ENCODE measurements at places on chromosomes 6 and 20.

GRCh38 chr6:87714093-87714842, 12.2 kb upstream of the AKIRIN2 start:
- DNase-seq, result no peak

DNA sequence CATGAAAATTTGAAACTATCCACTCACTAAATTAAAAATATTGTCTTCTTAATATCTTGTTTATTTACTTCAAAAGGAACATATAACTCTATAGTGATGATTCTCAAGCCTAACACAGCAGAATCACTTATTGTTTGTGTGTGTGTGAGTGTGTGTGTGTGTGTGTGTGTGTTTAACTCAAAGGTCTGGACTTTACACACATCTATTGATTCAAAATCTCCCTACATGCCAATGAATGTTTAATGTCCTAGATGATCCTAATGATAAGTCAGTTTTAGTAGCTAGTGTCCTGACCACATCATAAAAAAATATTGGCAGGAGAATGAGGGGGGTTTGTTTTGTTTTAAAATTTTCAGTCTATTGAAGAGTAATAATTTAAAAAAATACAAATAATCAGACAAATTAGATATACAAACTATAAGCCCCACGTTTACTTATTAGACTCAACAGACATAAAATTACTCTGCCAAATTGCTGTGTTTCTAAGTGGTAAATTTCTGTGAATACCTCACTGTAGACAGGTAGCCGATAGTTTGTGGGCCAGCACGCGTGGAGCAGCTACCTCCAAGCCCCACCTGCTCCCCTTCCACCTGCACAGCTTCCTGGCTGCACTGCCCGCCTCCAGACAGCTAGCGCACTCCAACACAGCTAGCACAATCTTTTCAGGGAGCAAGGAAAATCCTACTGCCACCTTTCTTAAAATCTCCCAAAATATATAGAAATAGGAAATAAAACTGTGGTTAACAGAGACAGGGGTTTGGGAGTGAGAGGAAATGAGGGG, 349.6 kb downstream of the PKHD1 start:
- no peak for DNase-seq

DNA sequence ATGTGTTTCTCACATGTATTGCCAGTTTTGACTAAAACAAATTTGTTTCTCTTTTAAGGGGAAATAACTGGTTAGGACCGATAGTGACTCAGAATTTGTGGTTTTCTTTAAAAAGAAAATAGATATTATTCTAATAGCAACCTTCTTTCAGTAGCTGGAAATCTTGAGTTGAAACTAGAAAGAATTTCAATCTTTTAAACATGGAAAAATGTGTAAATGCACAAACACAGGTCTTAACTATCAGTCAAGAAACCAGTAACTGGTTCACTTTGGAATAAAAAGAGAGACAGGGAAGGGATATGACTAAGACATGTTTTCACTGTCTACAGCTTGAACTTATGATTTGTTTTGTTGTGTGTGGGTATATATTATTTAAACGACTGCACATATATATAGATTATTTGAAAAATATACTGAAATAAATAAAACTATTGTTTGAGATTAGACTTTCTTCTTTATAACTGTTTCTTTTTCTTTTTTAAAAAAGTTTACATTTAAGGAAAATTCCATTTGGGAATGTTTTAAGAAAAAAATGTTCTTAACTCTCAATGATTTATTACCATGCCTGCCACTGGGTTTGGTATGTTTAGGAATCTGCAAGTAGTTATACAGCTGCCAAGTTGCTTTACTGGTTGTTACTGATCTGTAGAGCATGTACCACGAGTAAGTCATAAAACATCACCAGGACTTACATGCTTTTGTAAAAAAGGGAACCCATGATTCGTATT, 753.3 kb upstream of the MARCKS start:
- DNase-seq, result no peak

DNA sequence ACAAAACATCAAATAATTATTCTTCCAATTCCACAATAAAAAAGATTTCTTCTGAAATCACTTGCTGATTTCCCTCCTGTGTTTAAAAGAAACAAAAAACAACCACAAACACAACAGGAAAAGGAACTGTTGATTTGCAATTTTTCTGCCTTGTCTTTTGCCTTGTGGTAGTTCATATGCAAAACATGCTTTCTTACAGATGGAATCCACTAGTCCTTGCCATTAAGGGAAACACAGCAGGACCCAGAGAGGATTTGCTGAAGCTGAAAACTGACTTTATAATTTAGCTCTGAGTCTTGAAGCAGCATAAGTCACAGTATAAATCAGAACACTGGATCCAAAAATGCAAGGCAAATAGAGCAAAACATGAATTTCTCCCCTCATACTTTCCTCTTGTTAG, 328.8 kb downstream of the PHF3 start:
- DNase-seq, result no peak

DNA sequence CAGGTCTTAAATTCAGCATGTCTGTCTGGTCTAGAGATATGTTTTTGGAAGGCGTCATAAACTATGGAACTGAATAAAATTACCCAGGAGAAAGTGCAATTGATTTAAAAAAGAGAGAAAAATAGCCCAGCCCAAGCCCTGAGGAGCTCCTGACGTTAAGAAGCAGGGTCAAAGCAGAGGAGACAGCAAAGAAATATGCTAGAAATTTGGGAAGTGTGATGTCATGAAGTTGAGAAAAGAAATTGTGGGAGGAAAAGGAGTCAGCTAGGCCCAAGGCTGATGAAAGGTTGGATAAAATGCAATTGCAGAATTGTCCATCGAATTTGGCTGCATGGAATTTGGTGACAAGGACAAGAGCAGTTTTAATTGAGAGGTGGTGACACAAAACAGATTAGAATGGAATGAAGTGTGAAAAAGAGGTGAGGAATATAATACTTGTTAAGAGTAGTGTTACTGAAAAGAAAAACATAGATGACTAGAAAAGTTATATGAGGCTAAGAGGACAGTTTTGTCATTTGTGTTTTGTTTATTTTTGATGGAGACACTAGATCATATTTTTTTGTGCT, 381.6 kb downstream of the LAMA2 start:
- DNase-seq, result no peak

GRCh38 chr6:127879685-127880084, 21.2 kb downstream of the THEMIS start:
- peak; percentile 35 for DNase-seq

- DNase-seq, result no peak
Observed at GRCh38 chr6:139355172-139355571, 19.3 kb downstream of the CITED2 start.

- DNase-seq, result no peak
Observed at GRCh38 chr6:106609699-106610098, 19.6 kb downstream of the RTN4IP1 start.

DNA sequence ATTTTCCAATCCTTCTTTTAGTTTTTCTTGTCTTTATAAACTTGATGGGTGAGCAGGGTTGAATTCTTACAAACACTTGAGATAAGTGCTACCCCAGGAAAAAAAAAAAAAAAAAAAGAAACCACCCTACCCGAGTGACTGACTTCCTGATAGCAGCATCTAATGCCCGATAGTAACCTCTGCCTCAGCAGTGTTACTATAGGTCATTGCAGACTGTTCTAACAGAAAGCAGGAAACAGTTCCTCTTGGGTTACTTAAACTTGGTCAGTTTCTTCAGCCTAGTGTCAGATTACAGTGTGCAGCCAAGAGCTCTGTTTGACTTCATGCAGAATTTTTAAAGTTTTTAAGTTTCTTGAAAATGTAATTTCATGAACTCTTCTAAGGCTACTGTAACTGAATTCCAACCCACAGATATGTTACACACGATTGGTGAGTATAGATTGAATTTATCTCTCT, 2.1 kb downstream of the MYLIP start:
- DNase-seq, result peak; percentile 43

DNA sequence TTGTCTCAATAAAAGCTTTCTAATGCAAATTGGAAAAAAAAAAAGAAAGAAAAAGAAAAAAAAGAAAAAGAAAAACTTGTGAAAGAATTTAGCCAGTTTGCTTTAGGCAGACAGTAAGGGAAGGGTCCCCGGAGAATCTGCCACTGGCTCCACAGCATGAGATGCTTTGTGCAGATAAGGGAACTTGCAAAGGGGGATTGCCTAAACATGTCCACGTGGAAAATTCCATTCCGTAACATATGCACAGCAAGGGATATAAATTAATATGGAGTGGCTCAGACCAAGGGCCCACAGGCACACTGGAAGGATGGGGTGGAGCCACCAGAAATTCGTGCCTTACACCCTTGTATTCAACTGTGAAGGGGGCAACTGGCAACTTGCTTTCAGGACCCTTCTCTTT, 45.4 kb downstream of the MKKS start:
- DNase-seq, result no peak

GRCh38 chr6:119627908-119628669, 278.5 kb upstream of the MAN1A1 start:
- no peak for DNase-seq

GRCh38 chr6:37625591-37626374, 71.9 kb downstream of the MDGA1 start:
- no peak for DNase-seq

DNA sequence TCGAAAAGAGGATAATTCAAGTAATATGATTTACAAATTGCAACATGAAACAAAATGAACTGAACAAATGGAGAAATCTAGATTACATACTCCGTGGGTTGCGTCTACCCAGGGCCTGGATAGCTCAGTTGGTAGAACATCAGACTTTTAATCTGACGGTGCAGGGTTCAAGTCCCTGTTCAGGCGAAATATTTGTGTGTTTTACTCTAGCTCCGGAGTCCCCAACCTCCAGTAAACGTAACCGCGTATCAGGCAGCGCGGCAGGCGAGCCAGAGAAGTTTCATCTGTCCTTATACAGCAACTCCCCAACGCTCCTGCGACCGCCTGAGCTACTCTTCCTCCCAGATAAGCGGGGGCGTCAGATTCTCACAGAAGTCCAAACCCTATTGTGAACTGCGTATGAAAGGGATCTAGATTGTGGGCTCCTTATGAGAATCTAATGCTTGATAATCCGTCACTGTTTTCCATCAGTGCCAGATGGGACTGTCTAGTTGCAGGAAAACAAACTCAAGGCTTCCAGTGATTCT, 176.1 kb downstream of the TRIM27 start:
- no peak for DNase-seq

DNA sequence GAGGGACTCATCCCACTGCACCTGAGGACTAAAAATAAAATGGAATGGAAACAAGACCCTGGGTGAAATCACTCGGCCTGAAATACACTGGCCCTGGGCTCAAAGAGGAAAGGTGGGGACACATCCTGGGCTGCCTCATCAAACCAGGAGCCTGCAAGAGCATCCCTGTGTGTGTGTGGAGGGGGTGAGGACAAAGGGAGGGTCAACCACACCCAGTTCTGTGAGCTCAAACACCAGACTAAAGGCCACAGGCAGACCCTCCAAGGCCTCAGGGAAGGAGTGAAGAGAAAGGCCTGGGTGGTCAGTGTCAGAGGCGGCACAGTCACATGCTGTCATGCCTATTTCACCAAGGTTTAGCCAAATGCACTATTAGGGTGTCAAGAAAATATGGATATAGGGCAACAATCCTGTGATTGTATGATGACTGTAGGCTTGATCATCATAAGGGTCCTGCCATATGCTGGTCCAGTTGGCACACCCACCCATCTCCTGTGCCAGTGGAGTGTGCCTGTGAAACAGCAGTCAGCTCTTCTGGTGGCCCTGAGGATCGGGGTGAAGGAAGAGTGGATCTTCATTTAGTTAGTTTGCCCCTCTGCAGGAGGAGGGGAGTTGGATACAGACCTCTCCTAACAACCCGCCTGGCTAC, 28.9 kb downstream of the SRSF3 start:
- no peak for DNase-seq

DNA sequence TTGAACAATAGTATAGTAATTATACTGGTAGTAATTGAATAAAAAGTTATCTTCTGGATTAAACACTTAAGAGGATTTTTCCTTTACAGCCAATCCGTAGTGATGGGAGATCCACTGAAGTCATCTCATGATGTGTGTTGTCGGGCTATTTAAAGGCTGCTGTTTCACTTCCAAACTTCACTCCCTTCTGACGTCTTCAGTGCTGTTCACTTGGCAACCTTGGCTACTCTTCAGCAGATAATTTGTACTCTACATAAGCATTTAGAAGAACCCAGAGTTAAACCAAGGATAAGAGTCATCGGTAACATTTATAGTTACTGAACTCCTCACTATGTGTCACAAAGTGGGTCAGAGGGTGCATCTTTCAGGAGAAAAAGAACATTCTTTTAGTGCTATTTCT, 179.1 kb upstream of the EYA4 start:
- DNase-seq, result no peak

DNA sequence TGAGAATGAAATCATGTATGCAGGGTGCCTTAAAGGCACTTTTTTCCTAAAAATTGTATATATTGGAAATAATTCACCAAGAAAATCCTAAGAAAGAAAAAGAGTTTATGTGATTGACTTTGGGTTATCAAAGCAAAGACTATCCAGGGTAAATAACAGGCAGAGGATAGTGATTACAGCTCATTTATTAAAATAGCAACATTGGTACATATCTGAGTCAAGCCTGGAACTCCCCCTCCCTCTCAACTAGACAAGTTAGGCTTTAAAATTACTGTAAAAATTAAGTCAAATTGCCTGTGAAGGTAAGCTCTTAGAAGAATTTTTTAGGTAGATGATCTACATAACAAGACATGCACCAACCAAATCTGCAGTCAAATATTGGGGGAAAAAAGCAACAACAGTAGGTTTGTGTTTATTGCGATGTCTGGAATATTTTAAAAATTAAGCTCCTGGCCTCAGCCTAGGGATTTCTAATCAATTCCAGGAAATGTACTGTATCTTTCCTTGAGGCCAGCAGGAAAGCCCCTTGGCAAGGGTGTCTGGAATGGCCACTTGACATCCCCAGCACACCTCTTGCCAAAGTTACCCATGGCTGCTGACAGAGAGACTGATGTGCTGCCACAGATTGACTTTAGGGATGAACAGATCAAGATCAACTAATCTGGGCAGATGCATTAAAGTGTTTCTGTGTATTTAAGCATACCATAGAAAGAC, 31.2 kb upstream of the HBS1L start:
- no peak for DNase-seq

GRCh38 chr6:126531840-126532239, 191.9 kb downstream of the CENPW start:
- DNase-seq, result no peak

DNA sequence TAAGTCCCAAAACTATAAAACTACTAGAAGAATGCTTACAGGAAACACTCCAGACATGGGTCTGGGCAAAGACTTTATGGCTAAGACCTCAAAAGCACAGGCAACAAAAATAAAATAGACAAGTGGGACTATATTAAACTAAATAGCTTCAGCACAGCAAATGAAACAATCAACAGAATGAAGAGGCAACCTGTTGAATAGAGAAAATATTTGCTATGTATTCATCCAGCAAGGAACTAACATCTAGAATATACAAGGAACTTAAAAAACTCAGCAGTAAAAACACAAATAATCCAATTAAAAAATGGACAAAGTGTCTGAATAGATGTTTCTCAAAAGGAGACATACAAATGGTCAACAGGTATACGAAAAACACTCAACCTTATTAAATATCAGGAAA, 30.4 kb downstream of the HLA-G start:
- DNase-seq, result no peak
